ENCODE measurements at places on chromosomes 1 and 21. TPM values are rescaled to one million over a fixed set of nuclear protein-coding genes. Genes with fewer than 3 reads are reported as not detected.

Gene SLC5A9
- 0.22 TPM for total RNA-seq

DNA sequence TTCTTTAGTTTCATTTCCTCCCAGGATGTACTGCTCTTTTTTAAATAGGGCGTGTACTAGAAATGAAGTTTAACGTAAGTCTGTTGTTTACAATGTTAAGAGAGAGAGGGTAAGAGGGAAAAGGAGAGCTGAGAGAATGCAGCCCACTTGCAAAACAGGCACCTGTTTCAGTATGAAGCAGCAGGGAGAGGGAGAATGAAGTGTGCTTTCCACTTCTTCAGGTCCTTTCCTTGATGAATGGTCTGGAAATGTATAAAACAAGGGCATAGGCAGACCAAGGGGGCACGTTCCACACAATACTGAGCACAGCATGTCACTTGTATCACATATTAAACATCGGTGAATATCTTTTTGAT lies 2.0 kb downstream of the KCNA3 start:
- peaks cover 4% of the 10 kb centered on the region for H3K4me1 ChIP-seq
- H3K4me3 ChIP-seq: no peak overlapping the region
- H3K27ac ChIP-seq: no peak overlapping the region

Gene PTGER3
- total RNA-seq: 0.26 TPM

Gene BARHL2
- not detected for total RNA-seq

- no peaks in the 10 kb centered on the region for H3K4me1 ChIP-seq
- H3K27me3 ChIP-seq: no peaks in the 10 kb centered on the region
- no peak for DNase-seq
- H3K27ac ChIP-seq: no peak overlapping the region
These were observed 15.5 kb upstream of the SERINC2 start for GRCh38 chr1:31397360-31398095.

DNA sequence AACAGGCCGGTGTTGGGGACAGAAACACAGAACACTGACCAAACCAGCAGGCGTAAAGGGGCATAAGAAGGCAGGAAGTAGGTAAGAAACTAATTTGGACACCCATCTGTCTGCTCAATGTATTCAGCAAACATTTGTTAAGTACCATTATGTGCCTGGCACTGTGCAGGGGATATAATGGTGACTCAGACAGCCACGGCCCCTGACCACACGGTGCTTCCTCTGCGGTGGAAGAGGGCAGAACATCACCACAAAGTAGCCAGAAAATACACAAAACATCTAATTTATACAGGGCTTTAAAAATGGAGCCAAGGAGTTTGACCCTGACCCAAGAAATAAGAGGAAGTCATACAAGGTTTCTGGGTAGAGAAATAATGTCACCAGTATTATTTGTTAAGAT lies 12.9 kb downstream of the DNAJC11 start:
- H3K4me3 ChIP-seq: no peak overlapping the region
- H3K27me3 ChIP-seq: no peaks in the 10 kb centered on the region
- H3K27ac ChIP-seq: no peak overlapping the region
- H3K36me3 ChIP-seq: peaks cover 9% of the 10 kb centered on the region
- peaks cover 7% of the 10 kb centered on the region for H3K4me1 ChIP-seq

DNA sequence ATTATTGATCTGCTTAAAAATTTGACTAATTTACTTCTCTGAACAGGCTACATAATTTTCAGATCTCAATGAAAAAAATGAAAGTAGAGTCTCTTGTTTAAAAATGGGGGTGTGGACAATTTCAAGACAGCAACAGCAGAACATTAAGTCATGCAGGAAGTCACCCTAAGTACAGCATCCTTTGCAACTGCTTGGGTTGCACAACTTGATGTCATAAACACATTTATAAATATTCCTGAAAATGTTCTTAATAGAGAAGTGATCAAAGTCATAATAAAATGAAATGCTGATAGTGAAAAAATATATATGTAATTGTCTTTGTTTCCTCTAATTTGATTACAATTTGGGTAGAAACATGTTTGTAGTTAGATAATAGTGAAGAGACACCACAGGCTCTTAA lies 79.3 kb downstream of the TNNI3K start:
- H3K4me3 ChIP-seq: no peak overlapping the region
- no peak overlapping the region for H3K27ac ChIP-seq
- H3K27me3 ChIP-seq: no peaks in the 10 kb centered on the region

GRCh38 chr1:185648858-185649589 lies 85.2 kb upstream of the HMCN1 start:
- no peak overlapping the region for H3K27ac ChIP-seq
- H3K4me3 ChIP-seq: no peak overlapping the region
- DNase-seq: no peak
- no peaks in the 10 kb centered on the region for H3K27me3 ChIP-seq

GRCh38 chr1:33143176-33143575 lies 38.7 kb downstream of the TRIM62 start:
- H3K27me3 ChIP-seq: 0 out of 2 replicates have a peak, but pooled peaks cover 3% of the 10 kb centered on the region
- no peak for DNase-seq
- no peak overlapping the region for H3K27ac ChIP-seq
- H3K4me1 ChIP-seq: peaks cover 14% of the 10 kb centered on the region
- H3K36me3 ChIP-seq: peaks cover 8% of the 10 kb centered on the region

Data from H9 (cell line).